Camera-type eye (tissue), 1 donor: ENCODE measurements at places on chromosomes 13 and 19. TPM values are rescaled to one million over a fixed set of nuclear protein-coding genes. Genes with fewer than 3 reads are reported as not detected.

The ZNF607 gene
- total RNA-seq, result 18.2 TPM

The ERICH4 gene
- total RNA-seq, result not detected

The MAN2B1 gene
- 35.4 TPM for total RNA-seq

The HCN2 gene
- total RNA-seq, result 6.0 TPM

The ZNF888 gene
- 16.1 TPM for total RNA-seq

The CASP14 gene
- 0.27 TPM for total RNA-seq

The LGALS4 gene
- 0.55 TPM for total RNA-seq

The LACC1 gene
- 5.9 TPM for total RNA-seq

The LRRC8E gene
- total RNA-seq, result 0.33 TPM

The SIRT6 gene
- 10.0 TPM for total RNA-seq

The SYNE4 gene
- total RNA-seq, result not detected

The CYP4F12 gene
- total RNA-seq, result 1.8 TPM

The THSD1 gene
- 15.7 TPM for total RNA-seq

The IGLON5 gene
- total RNA-seq, result 10.9 TPM

The CCDC169 gene
- total RNA-seq, result 17.2 TPM

The MTUS2 gene
- total RNA-seq, result 18.5 TPM

The CHST8 gene
- 3.8 TPM for total RNA-seq

The PROSER3 gene
- 7.8 TPM for total RNA-seq

The NLRP7 gene
- not detected for total RNA-seq

The FCGBP gene
- total RNA-seq, result 3.5 TPM

The ATP1A3 gene
- 243 TPM for total RNA-seq

The SHANK1 gene
- total RNA-seq, result 12.0 TPM

The KLF2 gene
- total RNA-seq, result 22.8 TPM

The GSX1 gene
- not detected for total RNA-seq

The LPAR2 gene
- total RNA-seq, result 15.4 TPM

The TMEM238 gene
- total RNA-seq, result 0.99 TPM

The SCN1B gene
- 14.0 TPM for total RNA-seq

The CERS4 gene
- total RNA-seq, result 76.6 TPM

The SIGLEC5 gene
- total RNA-seq, result 0.27 TPM

The ZNF222 gene
- 15.3 TPM for total RNA-seq

The CDX2 gene
- total RNA-seq, result not detected

The LYPD3 gene
- 2.9 TPM for total RNA-seq

The TYROBP gene
- total RNA-seq, result 10.4 TPM

The LGI4 gene
- 50.3 TPM for total RNA-seq

The SYCN gene
- not detected for total RNA-seq

The MZT1 gene
- 16.2 TPM for total RNA-seq

The ADPRHL1 gene
- 7.3 TPM for total RNA-seq

The ZNF429 gene
- total RNA-seq, result 30.5 TPM

The PEG3 gene
- 79.8 TPM for total RNA-seq

The ETHE1 gene
- total RNA-seq, result 24.4 TPM

The NXNL1 gene
- total RNA-seq, result 3.6 TPM

The CEACAM7 gene
- 3.4 TPM for total RNA-seq

The SIGLEC11 gene
- total RNA-seq, result 1.3 TPM

The TRAPPC6A gene
- 13.2 TPM for total RNA-seq

The CEACAM5 gene
- total RNA-seq, result 0.49 TPM

The ZNF442 gene
- 13.2 TPM for total RNA-seq

The SERPINE3 gene
- 9.9 TPM for total RNA-seq

The GFY gene
- total RNA-seq, result not detected

The ZNF541 gene
- 0.44 TPM for total RNA-seq

The TNNI3 gene
- 2.1 TPM for total RNA-seq

The NCR1 gene
- not detected for total RNA-seq
